ENCODE measurements at places on chromosomes 6 and 20.
A peak's percentile ranks its signal among the peaks of the same experiment; 100 is the strongest.

- no peak for DNase-seq
These were observed 107.0 kb upstream of the DST start for GRCh38 chr6:56749632-56750151.

- DNase-seq: peak; percentile 63
These were observed 14.5 kb downstream of the ADISSP start for GRCh38 chr20:3753098-3753497.

DNA sequence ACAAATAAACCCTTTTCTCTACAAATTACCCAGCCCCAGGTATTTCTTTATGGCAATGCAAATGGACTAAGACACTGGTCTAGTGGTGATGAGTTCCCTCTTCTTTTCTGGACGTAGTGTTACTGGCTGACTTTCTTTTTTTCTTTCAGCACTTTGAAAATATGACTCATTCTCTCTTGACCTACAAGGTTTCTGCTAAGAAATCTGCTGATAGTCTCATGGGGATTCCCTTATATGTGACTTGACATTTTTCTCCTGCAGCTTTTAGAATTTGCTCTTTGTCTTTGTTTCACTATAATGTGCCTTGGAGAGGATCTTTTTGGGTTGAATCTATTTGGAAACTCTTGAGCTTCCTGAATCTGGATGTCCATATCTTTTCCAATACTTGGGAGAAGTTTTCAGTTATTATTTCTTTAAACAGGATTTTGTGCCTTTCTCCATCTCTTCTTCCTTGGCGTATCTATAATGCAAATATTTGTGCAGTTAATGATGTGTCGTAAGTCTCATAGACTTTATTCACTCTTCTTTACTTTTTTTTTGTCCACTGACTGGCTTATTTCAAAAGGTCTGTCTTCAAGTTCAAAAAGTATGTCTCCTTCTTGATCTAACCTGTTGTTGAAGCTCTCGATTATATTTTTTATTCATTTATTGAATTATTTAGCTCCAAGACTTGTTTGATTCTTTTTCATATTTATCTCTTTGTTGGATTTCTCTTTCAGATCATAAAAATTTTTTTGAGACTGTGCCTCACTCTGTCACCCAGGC, 42.2 kb upstream of the TPD52L1 start:
- no peak for DNase-seq

GRCh38 chr6:166629628-166630027, 2.6 kb upstream of the RPS6KA2 start:
- DNase-seq: no peak

- no peak for DNase-seq
These were observed 16.6 kb upstream of the AMD1 start for GRCh38 chr6:110858016-110858415.

GRCh38 chr6:35634316-35634715, 54.4 kb downstream of the FKBP5 start:
- DNase-seq: no peak

DNA sequence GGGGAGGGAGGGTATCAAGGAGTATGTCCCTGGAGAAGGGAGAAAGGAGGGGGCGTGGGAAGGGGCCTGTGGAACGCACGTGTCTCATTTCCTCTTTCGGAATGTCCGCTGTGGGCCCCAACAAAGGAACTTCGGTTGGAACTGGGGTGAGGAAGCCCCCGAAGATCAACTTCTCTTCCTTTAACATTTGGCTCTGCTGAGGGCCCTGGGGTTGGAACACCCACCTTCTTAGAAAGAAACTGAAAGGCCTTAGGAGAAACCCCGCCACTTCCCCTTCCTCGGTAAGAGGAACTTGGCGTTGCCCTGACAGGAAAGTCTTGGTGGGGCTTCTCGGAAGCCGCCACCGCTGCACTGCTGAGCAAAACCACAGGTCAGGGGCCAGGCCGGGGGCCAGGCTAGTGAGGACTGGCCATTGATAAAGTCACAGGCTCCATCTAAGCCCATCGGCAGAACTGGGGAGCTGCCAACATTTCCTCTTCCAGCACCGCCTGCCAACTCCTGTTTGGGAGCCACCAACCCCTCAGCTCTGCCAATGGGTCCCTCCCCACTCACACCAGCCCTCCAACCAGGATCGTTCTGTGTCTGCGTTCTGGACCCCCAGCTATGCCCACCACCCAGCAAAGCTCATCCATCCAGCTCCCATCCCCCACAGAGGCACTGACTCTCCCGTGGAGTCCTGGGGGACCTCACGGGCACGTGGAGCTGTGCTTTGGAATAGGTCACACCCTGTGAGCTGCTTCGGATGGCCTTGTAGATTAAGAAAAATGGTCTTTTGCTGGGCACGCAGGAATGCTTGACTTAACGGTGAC, 44.8 kb downstream of the FGD2 start:
- peak; percentile 24 for DNase-seq

DNA sequence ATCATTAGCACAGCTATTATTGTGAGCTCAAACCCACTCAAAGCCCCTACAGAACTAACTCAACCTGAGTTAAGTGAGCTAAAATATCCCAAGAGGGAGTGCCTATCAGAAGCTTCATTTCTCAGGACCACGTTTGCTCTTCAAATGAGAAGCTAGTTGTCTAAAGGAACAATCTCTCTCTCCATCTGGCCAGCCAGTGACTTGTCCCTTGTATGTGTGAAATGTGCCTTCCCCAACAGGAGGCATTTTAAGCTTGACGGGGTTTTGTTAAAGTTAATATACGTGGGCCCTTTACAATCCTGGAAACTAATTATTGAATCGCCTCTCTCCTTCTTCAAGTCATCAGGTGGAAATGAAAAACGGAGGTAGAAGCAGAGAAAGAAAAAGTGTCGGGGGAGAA, 62.0 kb downstream of the TRERF1 start:
- DNase-seq: no peak

Data from activated CD4-positive, alpha-beta T cell treated with anti-CD3 and anti-CD28 coated beads, Interleukin-2, amount 50 U/mL, for 1 hour (primary cell).